ENCODE measurements at places on chromosomes 7 and 10.

DNA sequence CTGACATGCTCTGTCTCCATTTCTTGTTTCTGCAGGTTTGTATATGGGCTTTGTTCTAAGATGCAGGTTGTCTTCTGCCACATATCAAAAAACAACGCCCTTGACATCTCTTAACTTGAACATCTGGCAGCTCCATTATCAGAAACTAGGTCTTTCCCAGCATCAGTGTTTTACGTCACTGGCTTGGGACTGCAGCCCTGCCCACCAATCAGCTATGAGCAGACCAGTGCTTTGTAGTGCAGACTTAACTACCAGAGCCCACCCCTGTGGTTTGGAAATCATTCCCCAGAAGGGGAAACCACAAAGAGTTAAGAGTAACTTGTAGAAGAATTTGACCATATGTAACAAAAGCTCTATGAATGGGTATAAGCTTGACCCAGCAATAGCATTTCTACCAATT lies 132.4 kb downstream of the SEPTIN14 start:
- no peak for DNase-seq

DNA sequence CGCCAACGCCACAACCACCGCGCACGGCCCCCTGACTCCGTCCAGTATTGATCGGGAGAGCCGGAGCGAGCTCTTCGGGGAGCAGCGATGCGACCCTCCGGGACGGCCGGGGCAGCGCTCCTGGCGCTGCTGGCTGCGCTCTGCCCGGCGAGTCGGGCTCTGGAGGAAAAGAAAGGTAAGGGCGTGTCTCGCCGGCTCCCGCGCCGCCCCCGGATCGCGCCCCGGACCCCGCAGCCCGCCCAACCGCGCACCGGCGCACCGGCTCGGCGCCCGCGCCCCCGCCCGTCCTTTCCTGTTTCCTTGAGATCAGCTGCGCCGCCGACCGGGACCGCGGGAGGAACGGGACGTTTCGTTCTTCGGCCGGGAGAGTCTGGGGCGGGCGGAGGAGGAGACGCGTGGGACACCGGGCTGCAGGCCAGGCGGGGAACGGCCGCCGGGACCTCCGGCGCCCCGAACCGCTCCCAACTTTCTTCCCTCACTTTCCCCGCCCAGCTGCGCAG lies 424 bp downstream of the EGFR start:
- peak; percentile 24 for DNase-seq

DNA sequence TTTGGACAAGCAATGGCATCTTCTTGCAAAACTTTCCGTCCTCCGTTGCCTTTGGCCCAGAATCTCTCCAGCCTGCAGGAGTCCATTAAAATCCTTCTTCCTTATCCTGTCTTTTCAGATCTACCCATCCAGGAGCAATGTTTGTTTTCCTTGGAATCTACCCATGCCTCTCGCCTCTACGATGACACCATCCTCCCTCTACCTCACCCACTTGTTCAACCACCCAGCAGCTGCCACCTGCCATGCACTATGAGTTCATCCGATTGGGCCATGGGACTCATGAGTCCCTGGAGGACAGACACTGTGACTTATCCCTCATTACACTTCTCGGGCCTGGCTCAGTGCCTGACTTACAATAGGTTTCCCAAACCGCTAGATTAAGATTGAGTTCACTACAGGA lies 26.8 kb upstream of the MGMT start:
- no peak for DNase-seq

GRCh38 chr10:11796474-11796873 lies 26.7 kb upstream of the PROSER2 start:
- no peak for DNase-seq

DNA sequence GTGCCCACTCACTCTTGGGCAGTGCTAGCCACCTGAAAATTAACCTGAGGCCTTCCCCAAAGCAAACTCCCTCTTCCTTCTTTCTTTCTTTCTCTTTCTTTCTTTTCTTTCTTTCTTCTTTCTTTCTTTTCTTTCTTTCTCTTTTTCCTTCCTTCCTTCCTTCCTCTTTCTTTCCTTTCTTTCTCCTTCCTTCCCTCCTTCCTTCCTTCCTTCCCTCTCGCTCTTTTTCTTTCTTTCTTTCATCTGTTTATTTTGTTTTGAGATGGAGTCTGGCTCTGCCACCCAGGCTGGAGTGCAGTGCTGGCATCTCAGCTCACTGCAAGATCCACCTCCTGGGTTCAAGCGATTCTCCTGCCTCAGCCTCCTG lies 17.0 kb upstream of the KPNA7 start:
- DNase-seq, result no peak

- no peak for DNase-seq
These were observed 128.3 kb downstream of the CPEB3 start for GRCh38 chr10:92162541-92162940.

- peak; percentile 19 for DNase-seq
These were observed 975 bp upstream of the USP54 start for GRCh38 chr10:73591935-73592699.
